ENCODE measurements at places on chromosomes 4 and X.

- peak; percentile 67 for ATAC-seq
Observed at GRCh38 chr4:185134307-185134869, 8.7 kb upstream of the SLC25A4 start.

GRCh38 chr4:726838-727237, 21.2 kb downstream of the PCGF3 start:
- no peak for ATAC-seq

GRCh38 chr4:73599182-73599581, 21.1 kb downstream of the RASSF6 start:
- no peak for ATAC-seq

DNA sequence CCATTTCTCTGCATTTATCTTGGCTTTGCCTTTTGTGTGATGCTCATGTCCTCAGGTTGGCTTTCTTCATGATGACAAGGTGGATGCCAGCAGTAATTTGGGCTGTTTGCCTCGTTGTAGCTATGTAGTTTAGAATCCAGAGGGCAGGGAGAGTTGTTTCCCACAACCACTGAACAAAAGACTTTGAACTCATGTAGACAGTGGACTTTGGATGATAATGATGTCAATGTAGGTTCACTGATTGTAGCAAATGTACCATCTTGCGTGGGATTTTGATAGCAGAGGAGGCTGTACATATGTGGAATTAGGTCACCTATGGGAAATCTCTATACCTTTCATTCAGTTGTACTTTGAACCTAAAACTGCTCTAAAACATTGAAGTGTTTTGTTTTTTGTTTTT, 41.3 kb downstream of the MND1 start:
- ATAC-seq: no peak

- ATAC-seq: no peak
Observed at GRCh38 chrX:140190441-140191108, 225.3 kb upstream of the CXorf66 start.

- no peak for ATAC-seq
Observed at GRCh38 chr4:11072463-11072862, 356.2 kb downstream of the HS3ST1 start.

GRCh38 chr4:79874197-79874596, 198.8 kb downstream of the ANTXR2 start:
- ATAC-seq: no peak

DNA sequence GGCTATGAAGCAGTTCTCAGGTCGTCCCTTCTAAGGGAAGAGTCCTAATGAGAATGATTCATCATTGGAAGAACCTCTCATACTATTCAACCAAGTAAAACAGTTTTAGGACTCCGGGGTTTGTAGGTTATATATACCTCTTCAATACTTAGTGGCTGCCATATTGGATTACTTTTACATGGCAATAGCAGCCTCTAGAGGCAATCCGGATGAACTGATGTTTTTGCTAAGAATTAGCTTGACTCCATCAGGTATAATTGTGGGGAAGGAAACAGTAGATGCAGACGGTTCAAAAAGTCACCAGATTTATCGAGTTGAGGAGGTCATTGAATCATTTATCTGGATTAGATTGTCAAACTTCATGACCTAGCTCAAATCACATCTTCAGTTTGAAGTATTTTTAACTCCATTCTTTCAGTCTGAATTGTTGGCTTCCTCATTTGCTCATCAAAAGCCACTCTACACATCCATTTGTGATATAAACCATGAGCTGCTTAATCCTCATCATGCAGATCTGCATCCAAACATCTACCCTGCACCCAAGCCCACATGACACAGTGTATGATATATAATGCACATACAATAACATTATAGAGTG, 28.4 kb downstream of the GUCY1B1 start:
- ATAC-seq: peak; percentile 63

DNA sequence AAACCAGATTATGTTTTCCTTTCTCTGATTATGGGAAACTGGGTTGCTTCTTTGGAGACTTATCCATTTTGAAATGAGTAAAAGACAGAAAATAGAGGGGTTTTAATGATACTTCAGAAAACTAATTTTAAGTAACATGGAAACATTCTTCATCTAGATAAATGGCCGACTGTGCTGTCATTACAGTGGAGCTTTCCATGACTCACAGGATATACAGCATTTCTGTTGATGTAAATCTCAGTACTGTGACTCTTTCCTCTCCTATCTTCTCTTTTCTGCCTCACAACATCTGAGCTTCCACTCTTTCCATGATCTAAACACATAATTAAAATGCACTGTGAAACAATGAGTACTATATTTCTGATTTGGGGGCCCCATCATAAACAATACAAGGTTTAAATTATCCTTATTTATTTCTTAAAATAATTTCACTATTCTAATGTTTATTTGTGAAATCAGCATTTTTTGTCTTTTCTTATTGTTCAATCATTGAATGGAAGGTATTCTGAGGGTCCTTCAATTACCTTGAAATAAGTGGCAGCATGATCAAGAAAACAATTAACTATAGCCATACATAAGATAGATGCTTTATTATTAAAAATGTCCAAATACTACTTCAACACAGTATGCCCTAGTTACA, 19.3 kb downstream of the SEC24D start:
- no peak for ATAC-seq

- ATAC-seq: no peak
Observed at GRCh38 chr4:82712561-82712960, 86.0 kb downstream of the SCD5 start.

GRCh38 chrX:136546371-136546781, 14.4 kb downstream of the VGLL1 start:
- no peak for ATAC-seq

- no peak for ATAC-seq
Observed at GRCh38 chrX:109187473-109188168, 294.3 kb downstream of the GUCY2F start.

- ATAC-seq: no peak
Observed at GRCh38 chr4:148444296-148445070, 2.3 kb upstream of the NR3C2 start.

GRCh38 chr4:187171706-187172339, 448.2 kb upstream of the FAT1 start:
- no peak for ATAC-seq

GRCh38 chr4:6193399-6193798, 7.0 kb downstream of the JAKMIP1 start:
- no peak for ATAC-seq

DNA sequence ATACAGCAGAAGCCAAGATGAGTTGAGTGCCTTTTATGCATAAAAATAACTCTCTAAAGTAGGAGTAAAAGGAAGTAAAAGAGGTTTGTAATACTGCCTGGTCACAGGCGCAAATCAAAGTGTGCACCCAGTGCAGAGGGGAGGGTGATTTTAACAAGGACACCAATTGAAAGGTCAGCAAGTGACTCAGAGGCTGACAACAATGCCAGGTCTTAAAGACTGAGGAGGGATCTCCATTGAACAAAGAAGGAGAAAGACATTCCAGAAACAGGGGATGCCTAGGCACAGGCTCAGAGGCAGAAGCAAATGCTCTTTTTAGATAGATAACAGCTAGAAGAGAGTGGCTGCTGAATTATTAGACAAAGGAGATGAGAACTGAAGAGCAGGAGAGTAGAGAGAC, 297.4 kb upstream of the VCX start:
- ATAC-seq: no peak

DNA sequence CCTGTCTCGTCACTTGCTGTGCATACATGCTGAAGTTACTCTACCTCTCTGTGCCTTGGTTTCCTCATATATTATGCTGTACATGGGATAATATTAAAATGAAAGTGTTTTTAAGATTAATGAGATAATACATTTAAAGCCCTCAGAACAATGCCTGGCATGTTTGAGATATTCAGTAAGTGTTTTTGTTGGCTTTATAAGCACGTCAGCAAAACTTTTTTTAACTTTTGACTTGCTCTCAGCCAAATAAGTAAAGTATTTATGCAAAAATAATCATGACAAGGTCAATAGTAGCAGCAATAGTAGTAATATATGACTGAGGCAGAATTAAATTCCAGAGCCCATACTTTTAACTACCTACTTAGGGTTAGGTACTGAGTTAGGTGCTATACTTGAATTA, 29.2 kb downstream of the LIMCH1 start:
- no peak for ATAC-seq

DNA sequence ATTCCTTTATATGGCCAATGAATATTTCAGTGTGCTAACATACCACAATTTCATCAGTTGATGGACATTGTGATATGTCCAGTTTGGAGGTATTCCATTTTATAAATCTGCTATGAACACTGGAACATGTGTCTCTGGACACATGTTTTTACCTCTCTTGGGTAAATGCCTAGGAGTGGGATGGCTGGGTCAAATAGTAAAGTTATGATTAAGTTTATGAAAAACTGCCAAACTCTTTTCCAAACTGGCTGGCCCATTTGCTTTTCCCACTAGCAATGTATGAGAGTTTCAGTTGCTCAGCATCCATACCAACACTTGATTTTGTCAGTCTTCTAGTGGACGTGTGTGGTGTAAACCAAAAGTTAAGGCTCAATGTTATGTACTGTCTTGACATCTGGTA, 40.5 kb downstream of the CEP44 start:
- no peak for ATAC-seq

GRCh38 chrX:17374619-17375366, at the start of gene NHS:
NHS (plus strand) TSS chrX:17375200; CDS start chrX:17375758, 558 bp downstream.
- ATAC-seq: peak; percentile 79

GRCh38 chr4:3077796-3078195, 3.3 kb downstream of the HTT start:
- no peak for ATAC-seq

DNA sequence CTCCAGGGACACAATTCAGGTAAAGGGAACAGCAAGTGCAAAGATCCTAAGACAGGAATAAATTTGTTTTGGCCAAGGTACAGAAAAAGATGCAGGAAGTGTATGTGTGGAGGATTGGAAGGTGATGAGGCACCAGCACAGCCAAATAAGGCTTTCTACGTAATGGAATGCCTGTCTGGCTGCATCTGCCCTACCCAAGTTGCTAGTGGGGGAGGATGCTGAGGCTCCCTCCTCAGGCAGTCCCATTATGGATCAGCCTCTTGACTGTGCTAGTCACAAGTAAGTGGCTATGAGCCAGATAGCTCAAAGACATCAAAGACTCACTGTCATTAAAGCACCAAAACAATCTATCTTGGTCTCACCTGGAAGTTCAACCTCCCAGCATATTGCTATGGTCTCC, 300.9 kb upstream of the FAT4 start:
- ATAC-seq: no peak

DNA sequence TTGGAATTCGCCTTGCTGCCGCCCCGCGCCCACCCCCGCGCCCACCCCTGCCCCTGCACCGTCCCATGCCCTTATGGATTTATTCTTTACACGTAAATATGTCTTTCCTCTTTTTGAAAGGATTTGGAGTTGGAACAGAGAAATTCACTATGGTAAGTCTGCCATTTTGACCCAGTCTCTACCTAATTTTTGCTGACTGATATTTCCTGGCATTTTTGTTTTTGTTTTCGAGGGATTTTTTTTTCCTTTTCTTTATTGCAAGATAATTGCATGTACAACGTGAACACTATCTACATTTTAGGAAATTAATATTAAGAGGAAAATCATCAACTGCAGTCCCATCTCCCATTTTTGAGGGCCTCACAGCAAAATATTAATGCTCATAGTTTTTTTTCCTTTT, 468 bp upstream of the SPIN2B start:
- ATAC-seq: no peak

- ATAC-seq: no peak
Observed at GRCh38 chrX:96924581-96924980, 40.9 kb downstream of the RPA4 start.

- ATAC-seq: peak; percentile 10
Observed at GRCh38 chr4:119750771-119751170, 122.2 kb upstream of the PDE5A start.

GRCh38 chr4:178696515-178696914, 1254.3 kb upstream of the AGA start:
- ATAC-seq: no peak

GRCh38 chrX:150035531-150035930, 97.2 kb upstream of the EOLA2 start:
- no peak for ATAC-seq

DNA sequence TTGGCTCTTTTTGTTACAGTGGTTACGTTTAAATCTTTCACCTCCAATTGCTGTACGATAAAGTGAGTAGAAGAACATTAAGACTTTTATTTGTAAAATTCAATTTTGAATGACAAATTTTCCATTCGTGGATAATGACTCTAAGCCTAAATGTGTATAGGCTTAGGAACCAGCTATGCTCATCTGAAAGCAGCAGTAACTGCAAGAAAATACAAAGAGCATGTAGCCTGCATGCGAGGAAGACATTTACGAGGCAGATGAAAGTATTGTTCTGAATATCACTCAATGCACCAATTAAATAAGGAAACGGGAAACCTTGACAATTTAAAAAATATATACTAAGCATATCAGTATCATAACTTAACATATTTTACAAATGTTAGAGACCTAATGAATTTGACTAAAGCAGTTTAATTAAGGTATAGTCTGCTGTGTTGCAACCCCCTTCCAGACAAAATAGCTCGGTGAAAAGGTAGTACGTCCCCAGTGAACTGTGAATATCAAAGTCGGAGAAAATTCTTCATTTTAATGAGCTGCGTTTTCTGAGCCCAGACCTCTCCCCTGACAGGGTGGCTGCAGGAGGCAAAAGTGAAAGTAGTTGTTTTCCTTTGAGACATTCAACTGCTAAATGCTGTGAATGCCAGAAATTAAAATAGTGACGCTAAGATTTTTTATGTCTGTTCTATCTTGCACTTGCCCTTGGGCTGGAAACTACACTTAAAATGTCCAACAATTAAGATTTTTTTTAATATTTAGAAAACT, 1236.5 kb upstream of the TENM3 start:
- no peak for ATAC-seq

DNA sequence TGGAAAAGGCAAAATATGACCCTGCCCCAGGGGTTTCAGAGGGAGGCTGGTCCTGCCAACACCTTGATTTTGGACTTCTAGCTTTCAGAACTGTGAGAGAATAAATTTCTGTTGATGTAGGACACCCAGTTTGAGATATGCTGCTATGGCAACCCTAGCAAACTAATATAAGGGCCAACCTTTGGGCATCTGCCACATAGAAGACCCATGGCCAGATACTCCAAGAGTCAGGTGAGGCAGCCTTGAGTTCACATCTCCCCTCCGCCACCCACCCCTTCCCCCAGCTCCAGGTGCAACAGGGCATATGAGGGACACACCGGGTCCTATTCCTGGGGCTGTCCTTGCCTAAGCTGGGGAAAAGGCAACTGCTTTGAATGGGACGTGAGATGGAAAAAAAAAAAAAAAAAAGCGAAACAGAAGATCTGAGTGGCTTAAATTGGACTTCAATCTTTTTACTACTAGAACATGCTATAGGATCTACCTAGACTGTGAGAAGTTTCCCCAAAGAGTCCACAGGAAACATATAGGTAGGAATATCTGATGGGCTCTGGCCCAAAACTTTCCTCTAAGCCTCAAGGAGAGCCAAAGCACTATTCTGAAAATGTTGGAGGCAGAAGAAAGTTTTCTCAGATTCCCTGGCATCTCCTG, 56.5 kb upstream of the PROM1 start:
- no peak for ATAC-seq

DNA sequence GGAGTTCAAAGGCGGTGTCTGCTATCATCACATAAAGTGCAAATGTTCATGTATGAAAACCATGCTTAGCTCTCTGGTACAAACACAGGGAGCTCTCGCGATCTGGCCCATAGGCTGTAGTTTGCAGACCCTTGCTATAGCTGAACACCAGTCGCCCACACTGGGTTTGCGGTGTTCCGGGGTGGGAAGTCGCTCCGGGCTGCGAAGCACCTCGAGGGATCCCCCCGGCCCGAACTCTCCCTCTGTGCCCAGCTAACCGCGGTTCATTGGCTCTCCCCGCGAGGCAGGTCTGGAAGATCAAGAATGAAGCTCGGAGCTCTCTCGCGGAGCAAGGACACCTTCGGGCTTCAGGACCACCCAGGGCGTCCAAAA, 341 bp upstream of the PRPS2 start:
- ATAC-seq: peak; percentile 8

Data from gastroesophageal sphincter (tissue), 4 donors.